SK-MEL-5 (cell line): ENCODE measurements at places on chromosomes 13 and 19.

DNA sequence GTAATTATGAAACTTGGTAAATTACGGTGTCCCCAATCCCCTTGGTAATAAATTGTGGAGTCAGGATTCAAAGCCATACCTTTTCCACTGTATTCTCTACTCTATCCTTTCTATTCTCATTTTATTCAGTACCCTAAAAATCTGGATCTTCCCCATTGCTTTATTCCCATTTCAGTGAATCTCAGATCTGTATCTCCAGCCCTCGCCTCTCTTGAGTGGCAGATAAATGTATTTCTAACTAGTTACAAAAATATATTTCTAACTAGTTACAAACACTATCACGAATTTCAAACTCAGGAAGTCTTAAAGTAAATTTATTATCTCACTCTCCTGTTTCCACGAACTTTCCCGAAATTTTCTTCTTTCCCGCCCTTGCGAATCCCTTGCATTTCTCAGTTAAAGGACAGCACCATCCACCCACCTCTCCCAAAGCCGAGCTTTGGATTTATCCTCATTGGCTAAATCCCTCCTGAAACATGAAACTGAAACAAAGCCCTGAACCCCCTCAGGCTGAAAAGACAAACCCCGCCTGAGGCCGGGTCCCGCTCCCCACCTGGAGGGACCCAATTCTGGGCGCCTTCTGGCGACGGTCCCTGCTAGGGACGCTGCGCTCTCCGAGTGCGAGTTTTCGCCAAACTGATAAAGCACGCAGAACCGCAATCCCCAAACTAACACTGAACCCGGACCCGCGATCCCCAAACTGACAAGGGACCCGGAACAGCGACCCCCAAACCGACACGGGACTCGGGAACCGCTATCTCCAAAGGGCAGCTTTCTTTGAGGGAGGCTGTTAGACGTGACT lies 164.3 kb upstream of the PABPC3 start:
- DNase-seq = no peak

GRCh38 chr13:44465318-44465717 lies 91.7 kb downstream of the SERP2 start:
- DNase-seq = no peak

GRCh38 chr13:22024381-22024994 lies 353.6 kb downstream of the FGF9 start:
- no peak for DNase-seq

GRCh38 chr13:85405316-85405897 lies 393.8 kb downstream of the SLITRK6 start:
- DNase-seq = no peak
